ENCODE measurements at places on chromosomes 6 and 20. TPM values are rescaled to one million over a fixed set of nuclear protein-coding genes. Genes with fewer than 3 reads are reported as not detected.

FAM209A gene
- polyA plus RNA-seq: 0.45 TPM

NR2E1 gene
- not detected for polyA plus RNA-seq

BTNL2 gene
- polyA plus RNA-seq: not detected

PABPC1L gene
- polyA plus RNA-seq: 1.1 TPM

B3GAT2 gene
- 5.5 TPM for polyA plus RNA-seq

MYB gene
- polyA plus RNA-seq: not detected

HLA-DQA1 gene
- not detected for polyA plus RNA-seq

NFYA gene
- 4.2 TPM for polyA plus RNA-seq

TRIM10 gene
- not detected for polyA plus RNA-seq

KCNS1 gene
- polyA plus RNA-seq: 2.7 TPM

SLC22A23 gene
- polyA plus RNA-seq: 0.60 TPM

STMND1 gene
- polyA plus RNA-seq: 0.79 TPM

MLIP gene
- polyA plus RNA-seq: 31.5 TPM

SLC22A3 gene
- 0.34 TPM for polyA plus RNA-seq

CLPSL2 gene
- 1.9 TPM for polyA plus RNA-seq

GABBR1 gene
- 389 TPM for polyA plus RNA-seq

CBLN4 gene
- polyA plus RNA-seq: 24.9 TPM

LAMA2 gene
- polyA plus RNA-seq: 1.2 TPM

NPEPL1 gene
- 0.15 TPM for polyA plus RNA-seq

ASIP gene
- polyA plus RNA-seq: not detected

CTAGE9 gene
- polyA plus RNA-seq: not detected

HLA-DRB1 gene
- polyA plus RNA-seq: not detected

CLVS2 gene
- 16.6 TPM for polyA plus RNA-seq

LINC00237 gene
- polyA plus RNA-seq: not detected

GABRR1 gene
- 0.85 TPM for polyA plus RNA-seq

PKHD1 gene
- not detected for polyA plus RNA-seq

NKAIN4 gene
- polyA plus RNA-seq: 2.3 TPM

SRF gene
- 0.74 TPM for polyA plus RNA-seq

SIRPB2 gene
- not detected for polyA plus RNA-seq

GNAS gene
- 901 TPM for polyA plus RNA-seq

PROKR2 gene
- polyA plus RNA-seq: not detected

SLC35B2 gene
- polyA plus RNA-seq: 7.6 TPM

NHLRC1 gene
- 2.7 TPM for polyA plus RNA-seq

C4B gene
- polyA plus RNA-seq: not detected

Data from Purkinje cell (primary cell).